ENCODE measurements at places on chromosomes 1 and 21.
A peak's percentile ranks its signal among the peaks of the same experiment; 100 is the strongest.

- no peak for DNase-seq
Observed at GRCh38 chr1:223659711-223660110, 5.8 kb downstream of the CAPN8 start.

DNA sequence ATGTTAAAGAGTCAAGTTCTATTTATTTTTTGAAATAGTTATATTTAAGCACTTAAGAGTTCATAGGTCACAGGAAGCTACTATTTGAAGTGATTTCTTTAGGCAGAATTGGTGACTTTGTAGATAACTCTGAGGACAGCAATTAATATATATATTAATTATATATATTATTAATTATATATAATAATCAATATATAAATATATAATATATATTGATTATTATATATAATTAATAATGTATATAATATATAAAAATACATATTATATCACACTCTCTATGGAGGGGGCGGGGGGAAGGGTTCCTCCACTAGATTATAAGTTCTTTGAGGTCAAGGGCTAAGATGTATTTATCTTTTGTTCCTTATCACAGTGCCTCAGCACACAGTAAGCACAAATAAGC, 308.6 kb downstream of the KCTD3 start:
- no peak for DNase-seq

DNA sequence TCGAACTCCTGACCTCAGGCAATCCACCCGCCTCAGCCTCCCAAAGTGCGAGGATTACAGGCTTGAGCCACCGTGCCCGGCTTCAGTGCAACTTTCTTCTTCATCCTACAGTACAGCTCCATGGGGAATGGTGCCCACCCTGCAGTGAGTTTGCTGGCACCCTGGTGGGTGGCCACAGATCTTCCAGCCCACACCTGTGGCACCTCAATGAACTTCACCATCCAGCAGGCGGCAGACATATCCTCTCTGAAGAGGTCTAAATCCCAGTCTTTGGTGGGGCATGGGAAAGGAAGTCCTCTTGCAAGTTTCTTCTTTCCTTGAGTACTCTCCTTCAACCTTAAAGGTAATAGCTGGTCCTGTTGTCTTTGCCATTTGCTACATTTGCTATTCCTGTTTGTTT, 18.1 kb upstream of the ZBTB8A start:
- DNase-seq, result no peak

- DNase-seq, result no peak
Observed at GRCh38 chr1:78721136-78721535, 71.5 kb downstream of the IFI44 start.

- DNase-seq, result no peak
Observed at GRCh38 chr1:153688736-153689328, 10.3 kb downstream of the NPR1 start.

- DNase-seq, result no peak
Observed at GRCh38 chr21:44880405-44881197, 7.1 kb upstream of the PTTG1IP start.

DNA sequence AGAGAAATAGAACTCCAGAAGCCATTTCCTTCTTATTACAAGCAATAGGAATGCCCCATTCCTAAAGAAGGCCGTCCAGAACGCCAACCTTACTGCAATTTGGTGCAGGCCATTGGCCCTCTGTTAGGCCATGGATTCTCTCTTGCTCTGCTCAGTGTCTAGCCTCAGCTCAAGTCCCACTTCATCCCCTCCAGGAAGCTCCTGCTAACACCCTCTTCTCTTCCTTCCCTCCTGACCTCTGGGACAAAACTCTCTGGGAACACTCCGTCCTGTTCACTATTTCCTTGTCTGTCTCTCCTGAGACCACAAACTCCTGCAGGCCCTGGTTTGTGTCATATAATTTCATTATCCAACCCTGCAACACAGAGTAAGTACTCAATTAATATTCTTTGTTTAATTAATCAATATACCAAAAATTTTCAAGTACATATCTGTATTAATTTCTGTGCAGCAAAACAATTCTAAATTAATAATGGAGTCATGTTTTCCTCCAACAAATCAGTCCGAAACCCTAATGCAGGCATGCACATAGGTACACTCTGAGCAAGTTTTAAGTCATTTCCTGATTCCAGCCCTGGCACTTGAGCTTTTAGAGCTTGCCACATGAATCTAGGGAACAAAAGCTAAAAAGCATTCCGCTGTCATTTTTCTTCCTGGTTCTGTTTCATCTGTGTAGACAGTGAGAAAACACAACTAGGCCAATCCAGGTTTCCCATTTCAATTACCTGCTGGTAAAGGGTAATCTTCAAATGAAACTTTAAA, 245.3 kb downstream of the SETD4 start:
- DNase-seq, result no peak

DNA sequence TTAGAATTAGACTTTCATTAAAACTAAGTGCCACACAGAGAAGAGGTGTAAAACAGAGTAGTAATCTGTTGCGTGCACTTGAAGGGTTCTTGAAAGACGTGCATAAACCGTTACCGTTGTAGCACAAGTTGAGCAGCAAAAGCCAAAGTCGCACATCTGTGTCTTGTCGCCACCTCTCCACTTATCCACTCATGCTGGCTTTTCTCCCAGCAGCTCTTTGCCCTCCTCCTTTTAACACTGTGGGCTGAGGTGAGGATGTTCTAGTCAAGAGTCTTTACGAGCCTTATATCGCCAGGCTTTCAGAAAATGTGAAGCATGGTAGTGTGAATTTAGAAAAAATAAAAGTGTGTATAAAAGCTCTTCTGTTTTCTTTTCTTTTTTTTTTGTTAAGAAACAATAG, 48.0 kb downstream of the NR5A2 start:
- no peak for DNase-seq

- no peak for DNase-seq
Observed at GRCh38 chr1:28965271-28965870, 51.0 kb downstream of the EPB41 start.

DNA sequence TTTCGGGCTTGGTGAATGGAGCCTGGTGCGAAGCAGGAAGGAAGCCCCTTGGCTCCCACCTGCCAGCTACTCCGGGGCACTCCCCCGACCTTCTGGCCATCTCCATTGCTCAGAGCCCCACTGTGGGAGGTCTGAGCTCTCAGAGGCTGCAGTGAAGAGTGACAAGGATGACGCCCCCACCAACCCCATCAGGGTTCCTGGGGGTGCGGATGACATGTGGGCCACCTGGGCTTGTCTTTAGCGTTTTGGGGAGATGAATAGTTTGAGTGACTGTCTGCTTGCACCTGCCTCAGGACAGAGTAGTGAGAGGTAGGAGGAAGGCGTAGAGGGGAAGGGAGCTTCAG, 43.2 kb upstream of the LBR start:
- no peak for DNase-seq

DNA sequence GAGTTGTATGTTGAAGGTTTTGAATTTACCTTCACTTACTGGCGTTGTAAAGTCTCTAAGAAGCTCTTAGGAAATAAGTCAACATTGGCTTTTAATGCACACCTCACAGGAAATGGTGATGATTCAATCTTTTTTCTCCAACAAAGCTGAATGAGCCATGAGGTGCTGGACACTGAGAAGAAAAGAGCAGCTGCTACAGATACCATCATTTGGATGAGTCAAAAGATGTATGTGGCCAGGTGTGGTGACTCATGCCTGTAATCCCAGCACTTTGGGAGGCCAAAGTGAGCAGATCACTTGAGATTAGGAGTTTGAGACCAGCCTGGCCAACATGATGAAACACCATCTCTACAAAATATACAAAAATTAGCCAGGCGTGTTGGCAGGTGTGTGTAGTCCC, 3.3 kb upstream of the IL23R start:
- peak; percentile 43 for DNase-seq

- DNase-seq, result no peak
Observed at GRCh38 chr1:9033363-9033762, 7.1 kb upstream of the SLC2A7 start.

GRCh38 chr1:57269630-57270225, 154.1 kb downstream of the DAB1 start:
- DNase-seq, result no peak

GRCh38 chr21:38487901-38488639, 10.2 kb downstream of the ERG start:
- no peak for DNase-seq
